Keratinocyte (primary cell): ENCODE measurements at places on chromosomes 13 and 19.

- no peak overlapping the region for H3K27ac ChIP-seq
- no peak for DNase-seq
- H3K4me1 ChIP-seq = no peaks in the 10 kb centered on the region
- H3K36me3 ChIP-seq = no peaks in the 10 kb centered on the region
- peaks cover 8% of the 10 kb centered on the region for H3K27me3 ChIP-seq
These were observed 1.5 kb downstream of the GRK1 start for GRCh38 chr13:113668491-113668971.

DNA sequence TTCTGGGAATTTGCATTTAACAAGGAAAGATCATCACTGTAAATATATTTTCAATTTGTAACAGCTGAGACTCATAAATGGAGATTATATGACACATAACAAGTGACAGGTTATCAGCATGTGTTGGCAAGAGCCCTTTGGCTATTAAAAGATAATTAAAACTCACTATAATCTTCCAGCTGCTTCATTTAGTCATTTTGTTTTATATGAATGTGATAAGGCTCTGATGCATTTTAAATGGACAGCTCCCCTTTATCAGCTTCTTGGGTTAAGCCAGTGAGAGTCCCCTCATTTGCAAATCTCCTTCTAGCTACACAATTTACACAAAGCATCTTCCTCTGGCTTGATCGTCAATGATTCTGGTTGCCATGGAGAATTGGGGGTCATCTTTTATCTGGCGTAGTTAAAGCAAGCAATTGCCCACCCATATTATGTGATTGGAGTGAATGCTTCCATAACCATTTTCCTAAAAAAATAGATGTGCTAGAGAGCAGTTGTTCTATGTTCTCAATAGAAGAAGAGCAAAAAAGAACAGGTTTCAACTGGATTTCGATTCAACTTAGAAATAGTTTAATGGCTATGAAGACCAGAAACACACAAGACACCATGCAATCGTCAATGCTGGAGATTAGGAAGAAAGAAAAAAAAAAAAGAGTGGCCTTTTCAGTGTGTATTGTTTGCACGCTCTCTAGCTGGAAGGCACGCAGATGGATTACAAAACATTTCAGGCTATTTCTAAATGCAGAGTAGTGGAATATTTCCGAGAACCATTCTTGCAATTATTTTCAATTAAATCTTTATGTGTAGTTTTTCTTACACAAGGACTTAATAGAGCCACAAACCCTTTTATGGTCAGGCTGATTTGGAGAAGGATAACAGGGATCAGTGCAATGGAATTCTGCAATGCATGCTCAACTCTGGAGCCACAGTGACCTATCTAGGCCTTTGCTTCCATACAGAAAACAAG, 27.4 kb downstream of the STARD13 start:
- no peak for DNase-seq
- H3K27ac ChIP-seq = no peak overlapping the region
- peaks cover 12% of the 10 kb centered on the region for H3K36me3 ChIP-seq
- peaks cover 20% of the 10 kb centered on the region for H3K4me1 ChIP-seq
- no peak overlapping the region for H3K4me3 ChIP-seq

- H3K27me3 ChIP-seq = no peaks in the 10 kb centered on the region
- H3K4me3 ChIP-seq = no peak overlapping the region
- H3K27ac ChIP-seq = no peak overlapping the region
- H3K36me3 ChIP-seq = no peaks in the 10 kb centered on the region
- no peak for DNase-seq
- no peaks in the 10 kb centered on the region for H3K4me1 ChIP-seq
These were observed 266.2 kb upstream of the SOX21 start for GRCh38 chr13:94978516-94978915.

GRCh38 chr13:99132295-99132835, 68.3 kb upstream of the UBAC2 start:
- H3K27me3 ChIP-seq = no peaks in the 10 kb centered on the region
- H3K4me3 ChIP-seq = no peak overlapping the region
- no peak for DNase-seq
- no peak overlapping the region for H3K27ac ChIP-seq
